Sigmoid colon (tissue), 7 donors: ENCODE measurements at places on chromosomes 5 and 9. TPM values are rescaled to one million over a fixed set of nuclear protein-coding genes. Genes with fewer than 3 reads are reported as not detected.

Gene BTNL9
- 0.46 TPM for polyA plus RNA-seq

Gene FOXD4
- polyA plus RNA-seq: not detected

Gene OR1J2
- polyA plus RNA-seq: not detected

Gene SPINK6
- 0.86 TPM for polyA plus RNA-seq

Gene GGTA1
- polyA plus RNA-seq: 18.0 TPM

Gene SMAD5
- polyA plus RNA-seq: 4.9 TPM

Gene LRRC19
- polyA plus RNA-seq: 17.1 TPM

Gene IL7R
- polyA plus RNA-seq: 65.8 TPM

Gene SPATA31E1
- 0.01 TPM for polyA plus RNA-seq

Gene HACD4
- 1.4 TPM for polyA plus RNA-seq

Gene C9orf50
- polyA plus RNA-seq: not detected

Gene SOWAHA
- polyA plus RNA-seq: 8.0 TPM
